ENCODE measurements at places on chromosomes 5 and 9.

DNA sequence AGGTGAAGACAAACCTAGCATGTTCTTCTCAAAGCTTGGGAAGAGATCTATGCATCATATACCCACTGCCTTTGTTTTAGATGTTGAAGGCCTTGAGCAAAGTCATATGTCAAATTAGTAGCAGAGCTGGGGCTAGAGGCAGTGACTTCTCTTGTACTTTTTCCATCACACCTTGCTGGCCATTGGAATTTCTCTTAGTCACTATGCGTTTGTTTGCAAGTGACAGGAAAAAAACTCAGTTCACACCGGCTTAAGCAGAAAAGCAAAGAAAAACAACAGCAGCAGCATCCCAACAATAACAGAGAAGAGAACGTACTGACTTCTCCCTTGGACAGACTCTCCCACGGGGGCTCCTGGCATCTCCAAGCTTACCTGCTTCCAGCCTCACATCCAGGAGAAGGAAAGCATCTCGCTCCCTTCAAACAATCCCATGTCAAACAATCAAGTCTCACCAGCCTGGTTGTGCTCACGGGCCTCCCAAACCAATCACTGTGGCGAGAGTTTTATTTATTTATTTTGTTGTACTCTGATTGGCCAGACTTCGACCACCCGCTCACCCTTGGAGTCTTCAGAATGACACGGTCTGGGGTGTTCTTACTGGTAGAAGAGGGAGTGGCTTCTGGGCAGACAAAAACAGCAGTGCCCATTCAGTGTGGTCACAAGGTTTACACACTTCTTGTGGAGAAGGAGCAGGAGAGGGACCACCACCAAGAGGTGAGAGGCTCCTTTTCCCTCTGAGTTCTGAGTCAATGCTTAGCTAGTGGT, 83.8 kb upstream of the STC2 start:
- no peak for DNase-seq

GRCh38 chr9:100014846-100015245, 84.0 kb downstream of the ERP44 start:
- DNase-seq: no peak

GRCh38 chr5:134451936-134452505, 40.3 kb upstream of the CDKN2AIPNL start:
- no peak for DNase-seq

GRCh38 chr5:178240766-178241165, 8.2 kb upstream of the PHYKPL start:
- no peak for DNase-seq

DNA sequence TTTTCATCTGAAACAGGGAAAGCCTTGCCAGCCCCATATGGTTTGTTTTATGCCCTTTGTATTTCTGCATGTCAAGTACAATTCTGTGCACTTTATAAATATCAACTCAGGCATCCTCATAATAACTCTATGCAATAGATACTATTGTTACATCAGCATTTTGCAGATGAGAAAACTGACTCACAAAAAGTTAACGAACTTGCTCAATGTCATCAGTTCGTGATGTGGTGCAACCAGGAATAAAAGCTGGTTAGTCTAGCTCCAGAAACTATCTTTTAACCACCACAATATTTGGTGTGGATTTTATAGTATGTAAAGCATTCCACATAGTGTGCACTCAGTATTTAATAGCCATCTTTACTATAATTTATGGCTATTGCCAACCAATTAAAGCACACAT, 134.9 kb downstream of the MRPS30 start:
- DNase-seq: no peak

DNA sequence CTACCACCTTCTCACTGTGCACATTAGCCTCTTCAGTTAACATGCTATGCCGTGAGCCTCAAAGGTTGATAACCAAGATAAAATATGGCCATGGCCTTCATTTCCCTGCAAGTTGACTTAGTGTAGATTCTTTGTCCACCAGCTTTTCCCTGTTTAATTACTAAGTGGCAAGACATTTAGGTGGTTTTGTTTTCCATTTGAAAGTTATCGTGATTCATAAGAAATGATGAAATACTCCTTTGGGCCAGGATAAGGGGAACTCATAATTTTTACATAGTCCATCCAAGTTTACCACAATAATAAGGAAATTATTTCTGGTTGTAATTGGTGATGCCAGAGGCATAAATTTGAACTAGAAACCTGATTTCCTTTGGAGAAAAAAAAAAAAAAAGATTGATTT, 609.6 kb downstream of the TAF11L14 start:
- DNase-seq: no peak

DNA sequence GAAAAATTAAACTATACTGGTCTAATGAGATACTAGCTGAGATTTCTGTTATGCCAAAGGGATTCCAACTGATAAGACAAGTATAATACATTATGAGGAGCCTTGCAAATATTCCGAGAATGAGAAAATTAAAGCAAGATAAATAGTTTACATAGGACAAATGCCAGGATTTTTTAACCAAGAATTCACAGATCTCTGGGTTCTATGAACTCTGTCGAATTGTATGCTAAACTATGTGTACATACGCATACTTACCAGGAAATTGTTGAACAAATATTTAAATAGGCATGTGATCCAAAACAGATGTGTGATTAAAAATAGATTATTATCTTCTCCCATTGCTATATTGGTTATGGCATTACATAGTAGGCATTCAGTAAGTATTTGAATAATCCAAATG, 616.6 kb downstream of the GABRG2 start:
- DNase-seq: no peak

DNA sequence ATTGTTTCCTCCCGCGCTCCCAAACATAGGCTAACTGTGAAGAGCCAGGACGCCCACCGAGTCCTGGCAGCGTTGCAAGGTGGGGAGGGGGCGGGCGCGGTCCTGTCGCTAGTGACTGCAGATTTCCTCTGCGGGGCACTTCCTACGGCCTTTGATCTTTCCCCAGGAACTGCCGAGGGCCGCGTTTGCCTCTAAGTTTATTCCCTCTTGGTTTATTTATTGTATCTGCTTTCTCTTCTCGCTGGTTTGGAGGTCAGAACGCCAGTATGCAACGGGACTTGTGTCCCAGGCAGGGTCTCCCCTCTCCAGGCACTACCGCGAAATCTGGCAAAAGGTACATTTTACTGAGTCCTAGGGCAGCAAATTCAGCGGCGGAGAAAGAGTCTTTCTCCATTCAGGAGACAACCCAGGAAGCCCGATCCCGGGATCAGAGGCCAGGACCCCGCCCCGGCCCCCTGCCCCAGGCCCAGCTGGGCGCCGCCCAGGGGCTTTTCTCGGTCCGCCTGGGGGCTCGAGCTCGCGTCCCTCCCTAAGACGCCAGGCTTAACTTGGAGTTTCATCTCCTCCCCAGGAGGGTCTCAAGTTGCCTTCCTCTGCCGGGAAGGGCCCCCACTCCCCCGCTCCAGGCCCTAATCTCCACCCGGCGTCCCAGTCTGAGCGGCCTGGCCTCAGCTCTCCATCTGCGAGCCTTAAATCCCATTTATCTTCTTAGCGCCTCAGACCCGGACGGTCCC, 884 bp upstream of the EGFLAM start:
- no peak for DNase-seq

DNA sequence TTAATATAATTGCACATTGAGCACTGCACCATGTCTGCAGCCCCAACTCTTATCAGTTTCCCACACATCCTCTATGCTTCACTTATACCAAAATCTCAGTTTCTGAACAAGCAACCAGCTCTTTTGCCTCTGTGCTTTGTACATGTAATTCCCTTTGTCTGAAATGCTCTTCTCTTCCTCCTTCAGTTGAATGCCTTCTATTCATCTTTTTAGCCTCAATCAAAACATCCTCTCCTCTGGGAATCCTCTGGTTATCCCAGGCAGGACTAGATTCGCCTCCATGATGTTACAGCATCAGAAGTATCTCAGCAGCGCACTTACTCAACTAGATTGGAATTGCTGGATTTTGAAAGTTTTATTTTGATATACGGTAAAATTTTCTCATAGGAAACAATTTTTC, 143.3 kb downstream of the GAS1 start:
- no peak for DNase-seq

DNA sequence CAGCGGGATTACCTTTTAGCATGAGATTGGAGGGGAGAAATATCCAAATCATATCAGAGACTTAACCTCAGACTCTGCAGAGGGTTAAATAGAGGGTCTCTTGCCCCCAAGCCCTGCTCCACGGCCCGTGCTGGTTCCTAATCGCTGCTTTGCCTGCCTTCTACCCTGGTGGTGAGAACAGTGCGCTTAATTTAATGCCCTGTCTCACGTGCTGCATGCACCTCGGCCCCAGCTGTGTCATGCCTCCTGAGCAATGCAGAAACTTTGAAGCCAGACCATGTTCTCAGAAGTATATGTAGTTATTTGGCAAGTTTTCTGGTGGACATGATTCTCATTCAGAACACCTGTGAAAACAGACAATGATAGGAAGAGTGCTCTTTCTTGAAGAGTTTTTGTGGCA, 1.4 kb downstream of the OTULIN start:
- peak; percentile 68 for DNase-seq

DNA sequence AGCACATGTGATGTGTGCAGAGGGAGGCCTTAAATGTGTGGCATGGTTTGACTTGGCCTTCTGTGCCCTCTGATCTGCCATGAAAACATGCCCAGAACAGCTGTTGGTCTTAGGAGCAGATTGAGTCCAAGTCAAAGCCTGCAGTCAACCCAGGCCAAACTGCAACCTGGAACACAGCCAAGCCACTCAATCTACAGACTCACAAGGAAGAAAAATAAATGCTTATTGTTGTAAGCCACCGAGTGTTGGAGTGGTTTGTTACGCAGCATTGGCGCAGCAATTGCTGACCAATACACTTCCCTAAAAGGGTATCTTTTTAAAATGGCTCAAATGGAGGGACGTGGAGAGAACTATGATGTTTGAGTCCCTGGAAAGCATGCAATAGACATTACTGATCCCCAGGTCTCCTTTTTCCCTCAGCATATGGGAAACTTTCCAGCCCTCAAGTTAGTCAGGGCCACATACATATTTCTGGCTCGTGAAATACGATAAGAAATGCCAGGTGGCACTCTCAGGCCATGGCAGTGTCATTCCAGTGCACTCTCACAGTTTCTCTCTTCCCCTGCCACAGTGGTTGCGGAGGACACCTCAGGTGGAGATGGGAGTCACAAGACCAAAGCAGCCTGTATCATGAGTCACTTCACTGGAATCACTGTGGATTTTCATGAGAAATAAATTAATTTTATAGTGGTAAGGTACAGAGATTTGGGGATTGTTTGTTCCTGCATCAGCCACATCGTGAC, 168.0 kb upstream of the ZNF618 start:
- DNase-seq: no peak

DNA sequence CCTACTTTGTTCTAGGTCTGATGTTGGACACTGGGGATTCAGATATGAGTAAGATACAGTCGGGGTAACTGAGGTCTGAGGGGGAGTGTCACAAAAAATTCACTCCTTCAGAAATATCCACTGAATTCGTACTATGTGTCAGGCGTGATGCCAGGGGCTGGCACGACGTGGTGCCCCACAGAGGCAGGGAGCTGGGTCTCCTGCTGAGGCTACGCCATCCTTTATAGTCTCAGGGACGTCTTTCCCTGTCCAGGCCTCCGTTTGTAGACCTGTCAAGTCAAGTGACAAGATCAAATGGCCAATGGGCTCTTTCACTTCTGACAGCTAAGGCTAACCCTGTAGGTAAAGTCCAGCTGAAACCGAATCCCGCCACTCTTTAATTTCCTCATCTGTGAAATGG, 118.8 kb upstream of the SMIM23 start:
- no peak for DNase-seq

GRCh38 chr5:122163121-122164069, 34.0 kb downstream of the ZNF474 start:
- DNase-seq: no peak

DNA sequence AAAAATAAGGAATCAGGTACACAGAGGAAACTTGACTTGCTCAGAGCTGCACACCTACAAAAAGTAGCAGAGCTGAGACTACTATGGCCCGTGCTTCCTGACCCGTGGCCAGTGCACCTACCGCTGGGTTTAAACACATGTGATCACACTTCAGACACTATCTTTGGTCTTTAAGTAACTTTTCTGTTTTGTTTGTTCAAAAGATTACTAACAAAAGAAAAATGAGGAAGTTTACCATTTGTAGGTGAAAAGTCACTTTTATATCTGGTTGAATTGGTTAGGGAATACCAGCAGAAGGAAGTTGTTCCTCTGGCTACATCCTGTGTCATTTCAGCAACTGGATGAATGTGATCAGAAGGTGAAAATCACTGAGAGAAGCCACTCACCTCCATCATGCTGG, 6.5 kb upstream of the SYK start:
- no peak for DNase-seq

DNA sequence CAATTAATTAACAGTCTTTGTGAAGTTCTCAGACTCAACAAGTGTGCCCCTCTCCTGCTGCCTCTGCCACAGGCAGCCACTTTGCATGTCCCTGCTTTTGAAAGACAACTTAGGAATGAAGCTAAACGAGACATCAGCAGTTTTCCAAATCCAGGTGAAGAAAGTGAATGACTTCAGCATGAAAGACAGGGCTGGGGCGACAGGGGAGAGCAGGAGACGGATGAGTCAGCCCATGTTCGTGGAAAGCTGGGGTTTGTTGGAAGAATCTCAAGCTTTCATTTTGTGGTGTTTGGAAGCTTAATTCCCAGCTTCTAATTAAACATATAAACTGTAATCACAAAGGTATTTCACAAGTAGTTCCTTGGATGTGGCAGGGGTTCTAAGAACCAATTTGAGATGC, 207.8 kb upstream of the MAP3K1 start:
- DNase-seq: no peak

DNA sequence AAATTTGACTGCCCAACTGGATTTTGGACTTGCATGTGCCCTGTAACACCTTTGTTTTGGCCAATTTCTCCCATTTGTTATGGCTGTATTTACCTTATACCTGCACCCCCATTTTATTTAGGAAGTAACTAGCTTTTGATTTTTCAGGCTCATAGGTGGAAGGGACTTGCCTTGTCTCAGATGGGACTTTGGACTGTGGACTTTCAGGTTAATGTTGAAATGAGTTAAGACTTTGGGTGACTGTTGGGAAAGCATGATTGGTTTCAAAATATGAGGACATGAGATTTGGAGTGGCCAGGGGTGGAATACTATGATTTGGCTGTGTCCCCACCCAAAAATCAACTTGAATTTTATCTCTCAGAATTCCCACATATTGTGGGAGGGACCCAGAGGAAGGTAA, 490.2 kb downstream of the PRR16 start:
- DNase-seq: no peak

DNA sequence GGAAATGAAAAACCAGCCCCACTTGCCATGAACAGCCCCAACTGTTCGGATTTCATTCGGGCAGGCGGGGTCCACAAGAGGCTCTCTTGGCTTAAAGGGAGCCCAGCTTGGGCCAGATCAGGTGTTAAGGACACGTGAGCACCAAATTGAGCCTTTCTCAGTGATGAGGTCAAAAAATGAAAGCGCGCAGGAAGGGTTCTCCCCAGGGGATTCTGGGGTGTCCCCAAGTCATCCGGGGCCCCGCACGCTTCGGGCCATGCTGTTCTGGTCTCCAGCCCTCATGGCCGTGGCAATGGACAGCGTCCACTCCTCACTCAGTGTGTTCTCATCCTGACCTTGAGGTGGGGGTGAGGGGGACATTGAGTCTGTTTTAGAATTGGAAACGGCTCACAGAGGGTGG, 10.9 kb downstream of the AK1 start:
- DNase-seq: no peak

- DNase-seq: no peak
Measured at GRCh38 chr9:137707361-137707760, 88.6 kb downstream of the EHMT1 start.

GRCh38 chr5:405421-405820, 37.6 kb upstream of the EXOC3 start:
- DNase-seq: no peak
